ENCODE measurements at places on chromosomes 11 and 22. TPM values are rescaled to one million over a fixed set of nuclear protein-coding genes. Genes with fewer than 3 reads are reported as not detected.

- no peak for DNase-seq
These were observed 18.5 kb downstream of the IRF7 start for GRCh38 chr11:597166-597725.

DNA sequence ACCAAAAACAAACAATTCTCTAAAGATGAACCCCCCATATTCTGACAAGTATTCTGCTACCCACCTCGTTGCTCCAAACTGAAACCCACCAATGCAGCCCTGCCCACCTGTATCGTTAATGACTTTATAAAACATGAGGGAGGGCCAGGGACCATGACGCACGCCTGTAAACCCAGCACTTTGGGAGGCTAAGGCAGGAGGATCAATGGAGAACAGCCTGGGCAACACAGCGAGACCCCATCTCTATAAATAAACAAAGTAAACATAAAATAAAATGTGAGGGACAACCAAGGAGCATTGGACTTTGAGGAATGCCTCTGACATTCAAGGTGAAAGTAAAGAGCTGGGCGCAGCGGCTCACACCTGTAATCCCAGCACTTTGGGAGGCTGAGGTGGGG is 39.8 kb upstream of the ATXN10 start:
- no peak for DNase-seq

- DNase-seq = no peak
These were observed 52.9 kb downstream of the NCAPD3 start for GRCh38 chr11:134170919-134171281.

The RAG2 gene
- total RNA-seq = not detected

The UBE4A gene
- total RNA-seq = 46.1 TPM

DNA sequence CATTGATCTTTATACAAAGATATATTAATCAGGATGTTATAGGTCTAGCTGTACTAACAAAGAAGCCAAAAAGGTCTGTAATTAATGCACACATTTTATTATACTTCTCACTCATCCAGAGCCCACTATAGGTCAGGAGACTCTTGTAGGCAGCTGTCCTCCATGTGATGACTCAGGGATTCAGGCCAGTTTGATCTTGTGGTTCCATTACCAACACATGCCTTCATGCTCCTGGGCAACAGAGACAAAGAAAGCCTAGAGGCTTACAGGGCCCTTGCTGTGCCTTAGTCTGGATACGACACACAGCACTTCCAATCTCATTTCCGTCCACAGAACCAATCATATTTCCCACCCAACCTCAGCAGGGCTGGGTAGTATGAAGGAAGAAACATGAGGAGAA is 150.3 kb upstream of the NCAM1 start:
- DNase-seq = no peak

Measured in lower leg skin (tissue), 4 donors.